Renal pelvis (tissue), 12 donors: ENCODE measurements at places on chromosomes 3 and 15. TPM values are rescaled to one million over a fixed set of nuclear protein-coding genes. Genes with fewer than 3 reads are reported as not detected.

DNA sequence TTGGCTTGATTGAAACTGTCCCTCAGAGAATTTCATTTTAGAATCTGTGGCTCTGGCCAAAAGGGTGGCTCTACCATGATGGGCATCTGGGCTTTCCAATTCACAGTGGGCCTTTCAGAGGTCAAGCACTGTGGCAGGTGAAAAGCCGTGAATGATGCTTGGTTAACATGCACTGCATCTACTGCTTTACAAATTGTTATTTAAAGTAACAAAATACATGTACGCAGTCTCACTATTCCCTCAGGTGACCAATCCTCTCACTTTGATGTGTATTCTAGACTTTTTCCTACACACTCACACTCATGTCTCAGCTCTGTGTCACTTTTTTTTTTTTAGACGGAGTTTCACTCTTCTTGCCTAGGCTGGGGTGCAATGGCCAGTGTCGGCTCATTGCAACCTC, 70.5 kb downstream of the MGLL start:
- no peak for DNase-seq

The HRH1 gene
- 2.1 TPM for polyA plus RNA-seq

DNA sequence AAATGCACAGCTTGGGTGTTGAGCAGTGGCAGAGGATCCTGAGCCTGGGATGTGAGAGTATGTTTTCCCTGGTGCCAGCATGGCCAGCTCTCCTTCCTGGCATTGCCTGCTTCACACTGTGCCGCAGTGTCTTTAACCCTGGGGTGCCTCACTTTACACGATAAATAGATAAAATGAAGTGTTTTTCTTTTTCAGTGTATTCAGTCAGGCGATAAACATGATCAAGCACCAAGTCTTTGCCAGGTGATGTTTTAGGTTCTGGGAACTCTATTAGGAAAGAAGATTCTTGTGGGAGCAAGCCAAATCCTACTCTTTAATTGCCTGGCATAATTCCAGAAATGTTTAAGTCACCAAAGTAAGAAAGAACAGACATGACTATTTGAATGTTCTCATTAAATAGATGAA, 14.0 kb downstream of the ABHD6 start:
- no peak for DNase-seq

The CP gene
- 0.43 TPM for polyA plus RNA-seq

GRCh38 chr3:193826159-193826795, 233.3 kb downstream of the OPA1 start:
- no peak for DNase-seq

- DNase-seq: no peak
Measured at GRCh38 chr15:57795261-57795660, 88.7 kb downstream of the POLR2M start.

The HRG gene
- polyA plus RNA-seq: 2.5 TPM

GRCh38 chr15:62637950-62638619, 404.5 kb upstream of the TPM1 start:
- DNase-seq: no peak

The ITIH3 gene
- 5.5 TPM for polyA plus RNA-seq

- DNase-seq: peak; percentile 9
Measured at GRCh38 chr3:45890405-45890804, 4.1 kb downstream of the CCR9 start.

DNA sequence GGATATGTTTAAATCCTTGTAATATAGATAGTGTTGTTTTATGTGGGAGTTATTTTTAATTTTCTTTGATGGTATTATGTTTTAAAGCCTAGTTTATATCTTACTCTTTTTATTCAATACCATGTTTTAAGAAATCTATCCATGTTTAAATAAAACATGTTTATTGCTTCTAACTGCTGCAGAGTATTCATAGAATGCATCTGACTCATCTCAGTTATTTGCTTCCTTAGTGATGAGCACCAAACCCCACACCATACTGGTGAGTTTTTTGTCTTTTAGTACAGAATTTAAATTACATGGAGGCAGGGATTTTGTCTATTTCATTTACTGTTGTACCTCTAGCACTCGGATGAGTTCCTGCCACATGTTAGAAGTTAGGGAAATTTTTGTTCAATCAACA, 209.2 kb downstream of the NSUN3 start:
- DNase-seq: no peak

The THBS1 gene
- 192 TPM for polyA plus RNA-seq

The RLBP1 gene
- polyA plus RNA-seq: not detected

DNA sequence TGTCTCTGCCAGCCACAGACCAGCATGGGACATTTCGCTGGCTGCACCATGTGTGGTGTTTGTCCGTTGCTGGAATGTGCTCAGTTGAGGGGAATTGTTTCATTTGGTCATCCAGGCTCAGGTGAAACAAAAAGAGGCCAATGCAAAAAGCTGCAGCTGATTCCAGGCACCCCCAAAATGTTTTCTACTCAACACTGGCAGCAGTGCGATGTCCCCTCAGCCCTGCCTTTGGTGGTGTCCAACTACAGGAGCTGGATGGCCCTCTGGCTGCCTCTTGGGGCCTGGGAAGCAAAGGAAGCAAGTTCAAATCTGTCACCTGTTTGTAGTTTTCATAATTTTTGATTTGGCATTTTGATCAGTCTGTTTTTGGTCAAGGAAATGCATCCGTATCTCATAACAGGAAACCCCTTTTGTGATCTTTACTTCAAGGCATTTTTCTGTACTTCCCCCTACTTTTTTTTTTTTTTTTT, 141.8 kb downstream of the EEFSEC start:
- DNase-seq: no peak

The TM6SF1 gene
- 2.0 TPM for polyA plus RNA-seq

The AMIGO3 gene
- 2.5 TPM for polyA plus RNA-seq

The CYP1A2 gene
- 0.21 TPM for polyA plus RNA-seq

GRCh38 chr3:100682056-100682853, 27.0 kb upstream of the TFG start:
- DNase-seq: no peak

The CD96 gene
- 1.9 TPM for polyA plus RNA-seq
